IMR-90 (cell line): ENCODE measurements at places on chromosomes 11 and 22. TPM values are rescaled to one million over a fixed set of nuclear protein-coding genes. Genes with fewer than 3 reads are reported as not detected.

GRCh38 chr22:23553924-23554870 lies 25.9 kb downstream of the IGLL1 start:
- H3K36me3 ChIP-seq = no peaks in the 10 kb centered on the region
- H3K27ac ChIP-seq = no peak overlapping the region
- peaks cover 6% of the 10 kb centered on the region; the same call in 1 of the 2 replicates for H3K27me3 ChIP-seq

DNA sequence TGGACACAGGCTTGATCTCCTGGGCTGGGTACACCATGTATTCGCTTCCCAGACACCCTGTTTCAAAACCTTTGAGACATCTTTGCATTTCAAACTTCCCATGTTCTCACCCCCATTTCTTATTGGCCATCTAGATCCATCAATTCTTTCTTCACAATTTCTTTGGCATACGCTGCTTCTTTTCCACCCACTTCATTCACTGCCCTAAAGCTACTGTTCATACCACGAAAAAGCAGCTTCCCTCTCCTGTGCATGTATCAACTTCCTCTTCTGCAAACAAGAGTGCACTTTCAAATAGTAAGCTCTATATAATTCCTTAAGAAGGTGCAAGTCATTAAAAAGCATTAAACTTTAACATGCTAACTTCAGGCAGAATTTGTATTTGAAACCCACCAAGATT lies 21.4 kb downstream of the UVRAG start:
- no peak overlapping the region for H3K4me3 ChIP-seq
- H3K27me3 ChIP-seq = no peaks in the 10 kb centered on the region
- 0 out of 2 replicates have a peak, but pooled peaks cover 1% of the 10 kb centered on the region for H3K36me3 ChIP-seq
- no peaks in the 10 kb centered on the region for H3K4me1 ChIP-seq
- no peak overlapping the region for H3K27ac ChIP-seq

Gene ELF5
- not detected in 2 replicates for total RNA-seq

Gene SYT8
- total RNA-seq = not detected in 2 replicates

- no peaks in the 10 kb centered on the region; the same call in 1 of the 2 replicates for H3K4me1 ChIP-seq
- no peaks in the 10 kb centered on the region; the same call in 1 of the 2 replicates for H3K36me3 ChIP-seq
- peak; percentile 59 for DNase-seq
- peak overlapping the region; percentile 96 for H3K4me3 ChIP-seq
- peak overlapping the region; percentile 55 for H3K27ac ChIP-seq
These were observed 642 bp upstream of the PIK3C2A start for GRCh38 chr11:17208257-17208999.

Gene ACRV1
- total RNA-seq = not detected in 2 replicates

DNA sequence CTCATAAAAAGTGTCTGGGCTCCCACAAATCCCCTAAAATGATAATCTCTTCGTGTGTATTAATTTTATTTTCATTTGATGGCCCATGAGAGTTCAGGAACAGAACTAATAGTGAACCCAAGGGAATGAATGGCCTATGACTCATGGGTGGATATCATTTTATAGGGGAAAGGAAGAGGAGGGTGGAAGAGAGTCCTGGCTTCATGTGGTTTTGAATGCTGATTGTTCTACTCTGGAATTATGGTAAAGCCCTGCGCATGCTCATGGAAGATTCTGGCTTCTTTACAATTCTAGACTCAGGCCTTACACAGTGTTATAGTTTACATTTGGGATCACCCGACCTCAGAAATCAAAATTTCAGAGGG lies 35.2 kb downstream of the MAML2 start:
- DNase-seq = peak; percentile 95
- no peaks in the 10 kb centered on the region for H3K27me3 ChIP-seq
- H3K4me1 ChIP-seq = peaks cover 15% of the 10 kb centered on the region
- H3K4me3 ChIP-seq = peak overlapping the region; percentile 29
- peaks cover 2% of the 10 kb centered on the region; the same call in 1 of the 2 replicates for H3K36me3 ChIP-seq
- H3K27ac ChIP-seq = peak overlapping the region; percentile 71

DNA sequence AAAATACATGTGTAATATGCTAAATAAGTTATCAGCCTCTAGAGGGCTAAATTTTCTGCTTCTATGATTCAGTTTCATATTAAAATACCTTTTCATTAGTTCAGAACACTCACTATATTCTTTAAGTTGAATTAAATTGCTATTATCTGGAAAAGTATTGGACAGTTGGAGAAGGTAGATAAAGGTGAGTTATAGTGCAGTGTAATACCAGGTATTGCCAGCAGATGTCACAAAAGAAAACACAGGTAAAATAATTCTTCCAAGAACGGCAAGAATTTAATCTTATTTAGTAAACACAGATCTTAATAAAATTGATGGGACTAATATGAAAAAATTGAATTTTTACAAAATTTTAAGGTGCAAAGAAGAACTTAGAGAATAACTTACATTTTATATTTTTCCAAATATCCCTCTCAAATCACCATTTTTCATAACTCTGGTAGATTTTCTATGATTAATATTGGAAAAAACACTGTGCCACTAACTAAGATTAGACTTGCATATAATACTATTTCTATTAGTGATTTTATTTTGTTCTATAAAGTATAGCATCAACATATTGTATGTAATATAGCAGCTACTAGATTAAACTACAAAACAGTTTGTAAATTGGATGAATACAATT lies 1.7 kb upstream of the LRRC4C start:
- H3K36me3 ChIP-seq = no peaks in the 10 kb centered on the region
- no peak overlapping the region for H3K4me3 ChIP-seq
- H3K4me1 ChIP-seq = no peaks in the 10 kb centered on the region
- no peak for DNase-seq

Gene ZNF215
- 7.2 and 7.7 TPM in 2 replicates for total RNA-seq

GRCh38 chr11:69055212-69055586 lies 6.5 kb downstream of the TPCN2 start:
- H3K27ac ChIP-seq = no peak overlapping the region
- H3K36me3 ChIP-seq = peaks cover 37% of the 10 kb centered on the region
- DNase-seq = no peak
- H3K4me1 ChIP-seq = no peaks in the 10 kb centered on the region; the same call in 1 of the 2 replicates
- no peaks in the 10 kb centered on the region for H3K27me3 ChIP-seq

DNA sequence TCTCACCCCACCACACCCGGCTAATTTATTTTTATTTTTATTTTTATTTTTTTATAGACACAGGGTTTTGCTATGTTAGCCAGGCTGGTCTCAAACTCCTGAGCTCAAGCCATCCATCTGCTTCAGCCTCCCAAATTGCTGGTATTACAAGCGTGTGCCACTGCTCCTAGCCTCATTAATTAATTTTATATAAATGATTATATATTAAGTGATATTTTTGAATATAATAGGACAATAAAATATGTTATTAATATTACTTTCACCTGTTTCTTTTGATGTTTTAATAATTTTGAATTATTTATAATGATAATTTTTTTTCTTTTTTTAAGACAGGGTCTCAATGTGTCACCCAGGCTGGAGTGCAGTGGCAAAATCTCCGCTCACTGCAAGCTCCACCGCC lies 2.2 kb upstream of the SEC14L4 start:
- no peak overlapping the region for H3K27ac ChIP-seq
- H3K4me1 ChIP-seq = no peaks in the 10 kb centered on the region
- peaks cover 35% of the 10 kb centered on the region for H3K27me3 ChIP-seq
- H3K4me3 ChIP-seq = no peak overlapping the region

Gene ELMOD1
- 0.18 and 0.28 TPM in 2 replicates for total RNA-seq

GRCh38 chr11:122235615-122236014 lies 119.6 kb upstream of the BLID start:
- H3K4me3 ChIP-seq = no peak overlapping the region
- peak overlapping the region; percentile 88; the same call in 1 of the 2 replicates for H3K27ac ChIP-seq
- H3K36me3 ChIP-seq = peaks cover 7% of the 10 kb centered on the region; the same call in 1 of the 2 replicates
- DNase-seq = peak; percentile 96

- no peaks in the 10 kb centered on the region for H3K27me3 ChIP-seq
- H3K27ac ChIP-seq = no peak overlapping the region
- no peaks in the 10 kb centered on the region for H3K4me1 ChIP-seq
- peak; percentile 29 for DNase-seq
- H3K36me3 ChIP-seq = peaks cover 19% of the 10 kb centered on the region
These were observed 80.1 kb downstream of the C2CD3 start for GRCh38 chr11:74090701-74091100.
